ENCODE measurements at places on chromosomes 5 and 9.

DNA sequence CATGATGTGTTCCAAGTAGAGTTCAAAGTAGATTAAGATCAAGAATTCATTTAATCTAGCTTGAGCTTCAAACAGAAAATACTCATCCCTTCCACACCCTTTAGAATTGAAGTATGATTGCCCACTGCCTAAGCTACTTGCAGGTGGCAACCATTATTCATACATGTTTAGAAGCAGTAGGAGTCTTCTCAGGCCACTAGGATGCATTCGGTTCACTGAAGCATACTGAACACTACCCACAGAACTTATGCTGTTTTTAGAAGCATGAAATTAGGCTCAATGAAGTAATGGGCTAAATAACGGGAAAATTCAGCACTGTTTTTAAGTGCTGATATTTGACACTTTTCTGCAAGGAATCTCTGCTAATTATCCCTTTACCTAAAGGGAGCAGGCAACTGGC lies 263.4 kb downstream of the DEPDC1B start:
- no peak for DNase-seq

DNA sequence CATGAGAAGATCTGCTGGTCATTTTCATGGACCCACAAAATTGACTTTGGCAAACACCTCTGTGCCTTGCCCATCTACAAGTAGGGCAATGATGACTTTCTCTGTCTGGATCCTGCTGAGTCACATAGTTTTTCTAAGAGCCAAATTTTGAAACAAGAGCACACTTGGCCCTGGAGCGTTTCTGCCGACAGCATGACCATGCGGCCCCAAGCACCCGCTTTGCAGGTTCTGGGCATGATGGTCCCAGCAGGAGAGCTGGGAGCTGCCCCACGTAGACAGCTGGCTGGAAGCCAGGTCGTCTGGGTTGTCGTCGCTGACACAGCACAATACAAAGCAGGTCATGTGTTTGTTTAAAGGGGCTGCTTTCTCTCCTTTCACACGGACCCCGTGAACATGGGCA lies 159.8 kb downstream of the SYK start:
- no peak for DNase-seq

DNA sequence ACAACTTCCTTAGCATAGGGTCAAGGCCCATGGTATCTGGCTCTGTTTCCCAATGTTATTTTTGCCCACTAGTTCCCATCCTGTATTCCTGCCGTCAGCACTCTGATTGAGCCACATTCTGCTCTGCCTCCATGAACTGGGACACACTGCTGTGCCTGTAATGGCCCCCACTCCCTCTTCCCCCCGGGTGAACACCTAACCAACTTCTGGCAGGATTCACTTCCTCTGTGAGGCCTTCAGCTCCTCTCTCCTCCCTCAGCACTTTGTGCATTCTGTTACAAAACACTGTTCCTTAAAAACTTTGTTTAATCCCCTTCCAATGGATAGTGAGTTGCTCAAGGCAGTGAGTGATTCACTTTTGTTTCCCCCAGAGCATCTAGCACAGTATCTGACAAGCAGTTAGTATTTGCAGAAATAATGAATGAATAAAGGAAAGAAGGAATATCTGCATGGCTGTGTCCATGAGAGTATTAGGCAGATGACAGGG lies 183.6 kb downstream of the EFNA5 start:
- no peak for DNase-seq

DNA sequence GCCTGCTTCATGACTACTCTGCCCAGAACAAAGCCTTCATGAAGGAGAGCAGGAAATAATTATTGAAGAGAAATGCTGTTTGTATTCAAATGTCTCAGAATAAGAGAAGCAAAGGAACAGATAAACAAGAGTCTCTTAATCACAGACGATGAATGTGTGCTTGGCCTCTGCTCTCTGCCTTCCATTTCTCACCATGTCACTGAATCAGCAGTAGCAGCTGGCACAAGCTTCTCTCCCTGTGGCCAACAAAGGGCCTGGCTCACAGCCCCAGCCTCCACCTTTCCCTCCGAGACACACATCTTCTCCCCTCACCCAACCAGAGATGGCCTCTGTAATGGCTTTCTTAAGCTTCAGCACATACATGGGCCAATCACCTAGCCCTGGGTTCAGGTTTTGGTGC lies 128.1 kb upstream of the SLIT3 start:
- DNase-seq, result no peak

GRCh38 chr9:90969021-90969675 lies 167.5 kb downstream of the SYK start:
- DNase-seq, result no peak

- no peak for DNase-seq
Measured at GRCh38 chr9:114309096-114309495, 13.8 kb upstream of the ORM1 start.

- no peak for DNase-seq
Measured at GRCh38 chr5:169426784-169427183, 125.8 kb upstream of the SLIT3 start.

GRCh38 chr9:110918316-110919049 lies 119.8 kb downstream of the LPAR1 start:
- no peak for DNase-seq

DNA sequence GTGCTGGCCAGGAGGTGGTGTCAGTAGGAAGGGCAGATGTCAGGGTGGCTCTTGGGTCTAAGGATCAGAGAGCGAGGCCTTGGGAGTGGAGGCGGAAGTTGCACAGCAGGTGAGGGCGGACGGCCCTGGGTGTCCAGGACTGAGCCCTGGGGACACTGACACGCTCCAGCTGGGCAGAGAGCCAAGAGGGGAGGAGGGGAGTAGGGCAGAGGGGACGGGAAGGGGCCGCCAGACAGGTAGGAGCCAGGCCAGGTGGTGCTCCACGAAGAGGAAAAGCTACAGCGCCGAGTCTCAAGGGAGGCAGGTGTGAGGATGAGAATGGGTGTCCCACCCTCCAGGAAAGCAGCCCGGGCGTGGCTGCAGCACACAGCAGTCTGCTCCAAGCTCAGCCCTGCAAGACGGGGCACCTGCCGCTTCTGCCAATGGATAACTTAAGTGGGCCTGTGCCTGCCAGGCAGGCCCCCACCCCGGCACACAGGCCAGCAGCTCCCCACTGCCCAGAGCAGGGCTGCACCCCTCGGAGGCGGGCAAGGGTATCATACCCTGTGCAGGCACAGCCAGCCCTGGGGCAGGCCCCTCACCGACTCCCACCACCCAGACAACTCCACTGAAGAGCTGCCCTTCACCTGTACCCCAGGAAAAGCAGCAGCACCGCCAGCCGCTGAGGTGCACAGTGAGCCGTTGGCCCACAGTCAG lies 4.9 kb downstream of the TPRN start:
- DNase-seq, result no peak

DNA sequence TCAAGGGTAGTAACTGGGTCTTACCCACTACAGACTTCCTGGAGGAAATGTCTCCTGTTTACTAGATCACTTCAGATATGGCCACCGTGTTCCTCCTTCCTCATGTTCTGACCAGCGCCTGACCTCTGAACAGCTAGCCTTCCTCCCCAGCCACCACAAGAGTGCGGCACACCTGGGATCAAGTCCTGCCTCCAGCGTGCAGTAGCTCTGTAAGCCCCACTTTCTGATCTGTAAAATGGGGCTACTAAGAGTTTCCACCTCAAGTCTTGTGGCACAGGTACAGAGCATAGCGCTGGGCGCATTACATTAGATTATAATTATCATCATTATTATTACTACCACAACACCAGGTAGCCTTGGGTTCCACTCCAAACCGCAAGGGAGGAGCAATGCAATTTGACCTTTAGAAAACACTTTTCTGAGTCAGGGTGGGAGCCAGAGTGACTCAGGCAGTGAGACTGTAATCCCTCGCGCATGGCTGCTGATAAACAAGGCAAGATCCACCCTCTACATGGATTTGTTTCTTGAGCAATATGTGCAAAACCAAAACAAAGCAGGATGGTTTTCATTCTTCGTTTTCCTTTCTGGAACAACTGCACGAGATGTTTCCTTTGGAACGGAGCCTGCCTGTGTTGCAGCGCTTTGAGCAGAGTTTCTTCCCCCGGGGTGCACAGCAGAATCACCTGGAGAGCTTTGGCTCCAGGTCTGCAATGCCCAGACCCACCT lies 65.0 kb upstream of the ANGPTL2 start:
- no peak for DNase-seq

GRCh38 chr5:87195616-87196015 lies 72.1 kb upstream of the RASA1 start:
- no peak for DNase-seq

- no peak for DNase-seq
Measured at GRCh38 chr5:15290953-15291352, 209.0 kb upstream of the FBXL7 start.

- no peak for DNase-seq
Measured at GRCh38 chr5:108421713-108422112, 39.8 kb upstream of the FBXL17 start.

GRCh38 chr9:125434986-125435775 lies 173.6 kb downstream of the GAPVD1 start:
- no peak for DNase-seq

GRCh38 chr5:100444961-100445360 lies 90.2 kb upstream of the FAM174A start:
- DNase-seq, result no peak

DNA sequence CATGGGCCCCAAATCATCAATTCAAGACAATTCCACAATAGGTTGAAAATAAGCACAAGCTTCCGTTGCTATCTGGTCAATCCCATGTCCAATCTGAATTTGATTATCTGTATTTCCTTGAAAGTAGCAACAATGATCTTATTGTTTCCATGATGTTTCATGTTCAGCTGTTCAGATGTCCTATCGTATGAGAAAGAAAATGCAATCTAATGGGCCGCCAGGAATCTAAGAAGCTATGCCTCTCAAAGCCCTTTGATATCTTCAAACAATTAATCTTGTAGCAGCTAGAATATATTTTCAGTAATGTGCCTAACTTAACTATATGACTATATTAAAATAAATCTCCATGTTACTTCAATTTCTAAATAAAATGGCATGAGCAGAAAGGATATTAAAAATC lies 32.1 kb upstream of the ALDOB start:
- DNase-seq, result no peak

DNA sequence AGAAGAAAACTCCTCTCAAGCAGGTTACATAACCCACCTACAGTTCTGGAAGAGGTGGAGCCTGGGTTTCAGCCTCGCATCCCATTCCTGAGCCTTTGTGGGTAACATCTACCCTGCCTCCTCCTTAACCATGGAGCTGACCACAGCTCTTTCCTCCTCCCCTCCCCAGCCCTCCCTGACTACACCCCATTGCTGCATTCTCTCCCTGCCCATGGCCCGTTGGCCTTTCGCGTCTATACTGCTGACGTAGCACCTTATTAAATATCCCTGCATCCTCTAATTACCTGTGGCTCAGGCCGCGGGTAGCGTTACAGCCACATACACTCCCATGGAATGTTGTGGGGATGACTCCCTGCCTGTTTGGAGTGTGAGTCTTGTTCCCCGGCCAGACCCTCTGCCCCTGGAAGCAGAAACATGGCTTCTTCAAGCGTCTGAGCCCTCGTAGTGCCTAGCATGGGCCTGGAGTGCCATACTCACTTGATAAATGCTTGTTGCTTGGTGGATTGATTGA lies 72.8 kb downstream of the WWC1 start:
- no peak for DNase-seq

GRCh38 chr9:98191671-98192502 lies 550 bp downstream of the CORO2A start:
- no peak for DNase-seq

DNA sequence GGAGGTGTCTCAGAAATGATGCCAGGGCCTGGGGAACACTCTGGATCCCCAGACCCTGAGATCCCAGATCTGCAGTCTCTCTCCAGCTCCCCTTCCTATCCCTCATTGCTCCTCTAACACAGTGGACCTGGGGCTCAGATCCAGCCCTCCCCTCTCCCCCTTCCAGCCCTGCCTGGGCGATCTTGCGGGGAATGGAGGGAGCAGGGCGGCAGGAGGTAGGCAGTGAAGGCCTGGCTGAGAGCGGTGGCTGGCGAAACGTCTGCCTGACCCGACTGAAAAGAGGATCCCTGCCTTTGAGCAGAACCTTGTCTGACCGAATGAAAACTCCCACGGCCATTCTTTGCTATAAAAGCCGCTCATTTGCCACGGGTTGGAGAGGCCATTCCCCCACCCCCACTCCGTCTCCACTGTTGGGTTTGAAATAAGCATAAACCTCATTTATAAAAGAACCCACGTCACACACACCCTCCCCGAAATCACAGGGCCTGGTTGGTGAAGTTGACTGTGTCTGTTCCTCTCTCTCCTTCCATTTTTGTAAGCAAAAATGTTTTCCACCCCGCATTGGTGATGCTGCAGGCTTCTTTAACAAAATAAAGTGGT lies 8.8 kb downstream of the MSX2 start:
- no peak for DNase-seq

DNA sequence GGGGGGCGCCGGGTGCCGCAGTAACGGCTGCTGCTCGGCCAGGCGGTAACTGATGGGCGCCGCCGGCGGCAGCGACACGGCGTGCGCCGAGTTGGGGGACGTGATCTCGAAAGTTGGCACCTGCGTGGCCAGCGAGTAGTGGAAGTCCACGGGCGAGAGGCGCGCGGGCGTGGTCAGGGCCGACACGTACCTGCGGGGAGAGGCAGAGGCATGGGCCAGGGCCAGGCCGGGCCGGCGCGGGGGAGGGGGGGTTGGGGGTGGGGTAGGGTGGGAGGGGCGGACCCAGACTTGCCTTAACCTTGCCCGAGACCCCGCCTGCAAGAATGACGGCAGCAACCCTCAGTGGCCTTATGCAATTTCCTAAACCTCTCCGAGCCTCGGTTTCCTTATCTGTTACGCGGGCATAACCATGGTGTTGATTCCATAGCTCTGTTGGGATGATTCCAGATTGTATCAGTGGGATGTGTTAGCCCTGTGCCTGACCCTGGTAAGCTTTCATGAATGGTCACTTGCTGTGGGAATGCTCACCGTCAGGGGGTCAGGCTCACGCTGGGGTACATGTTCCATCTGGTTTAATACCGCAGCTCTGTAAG lies 53.0 kb downstream of the PSD2 start:
- DNase-seq, result peak; percentile 14

DNA sequence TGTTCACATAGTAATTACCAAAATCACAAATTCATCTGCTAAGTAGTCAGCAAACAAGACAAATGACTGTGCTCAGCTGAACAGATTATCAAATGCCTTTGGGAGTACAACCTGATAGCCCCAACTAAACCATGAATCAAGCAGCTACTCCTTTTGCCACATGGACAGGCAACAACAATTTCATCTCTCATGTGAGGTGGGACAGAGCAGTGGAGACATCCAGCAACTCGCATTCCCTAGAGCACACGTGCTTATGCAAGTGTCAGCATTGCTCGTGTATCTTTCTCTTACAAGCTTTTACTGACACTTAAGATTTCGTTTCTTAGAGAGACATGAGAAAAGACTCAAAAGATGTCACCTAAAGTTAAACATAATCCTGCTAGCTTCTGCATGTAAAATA lies 42.7 kb upstream of the PPP2R2B start:
- DNase-seq, result no peak

- DNase-seq, result no peak
Measured at GRCh38 chr9:6702707-6703106, 55.1 kb upstream of the KDM4C start.

- no peak for DNase-seq
Measured at GRCh38 chr5:82480331-82480730, 202.2 kb upstream of the RPS23 start.

GRCh38 chr5:10637944-10638343 lies 74.1 kb downstream of the ANKRD33B start:
- no peak for DNase-seq

- DNase-seq, result no peak
Measured at GRCh38 chr5:3075309-3075708, 323.8 kb upstream of the IRX2 start.

Data from stimulated activated CD4-positive, alpha-beta T cell treated with anti-CD3 and anti-CD28 coated beads, Interleukin-12 subunit alpha, Interleukin-12 subunit beta, amount 100 ng/mL, for 24 hours (primary cell).